ENCODE measurements at places on chromosomes 3 and 15.

- no peak for DNase-seq
Observed at GRCh38 chr3:112149136-112149535, 16.1 kb upstream of the GCSAM start.

DNA sequence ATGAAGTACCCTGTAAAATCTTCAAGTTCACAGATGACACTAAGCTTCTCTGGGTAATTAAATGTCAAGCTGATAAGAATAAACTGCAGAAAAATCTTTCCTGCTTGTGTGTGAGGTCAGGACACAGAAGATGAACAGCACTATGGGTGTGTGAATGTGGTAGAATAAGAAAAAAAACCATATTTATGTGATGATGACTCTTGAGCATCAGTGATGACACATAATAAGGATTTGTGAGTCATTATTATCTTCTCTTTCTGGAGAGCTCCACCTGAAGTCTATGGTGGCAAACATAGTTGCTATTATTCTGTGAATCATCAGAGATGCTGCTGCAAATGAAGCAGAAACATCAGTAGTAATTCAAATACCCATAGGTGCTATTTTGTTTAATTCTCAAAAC is 422.4 kb downstream of the DIPK2A start:
- no peak for DNase-seq

GRCh38 chr15:25446076-25446475 is 7.3 kb upstream of the UBE3A start:
- DNase-seq, result no peak

DNA sequence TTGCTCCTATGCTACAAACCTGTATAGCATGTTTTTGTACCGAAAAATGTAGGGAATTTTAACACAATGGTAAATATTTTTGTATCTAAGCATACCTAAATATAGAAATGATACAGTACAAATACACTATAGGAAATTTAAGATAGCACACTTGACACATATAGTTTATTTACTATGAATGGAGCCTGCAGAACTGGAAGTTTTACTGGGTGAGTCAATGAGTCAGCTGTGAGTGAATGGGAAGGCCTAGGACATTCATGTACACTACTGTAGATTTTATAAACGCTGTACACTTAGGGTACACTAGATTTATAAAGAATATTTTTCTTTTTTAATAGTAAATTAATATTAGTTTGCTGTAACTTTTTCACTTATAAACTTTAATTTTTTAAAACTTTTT is 707.7 kb upstream of the EPHA6 start:
- no peak for DNase-seq

GRCh38 chr3:112167758-112168157 is 34.7 kb upstream of the GCSAM start:
- DNase-seq, result no peak

DNA sequence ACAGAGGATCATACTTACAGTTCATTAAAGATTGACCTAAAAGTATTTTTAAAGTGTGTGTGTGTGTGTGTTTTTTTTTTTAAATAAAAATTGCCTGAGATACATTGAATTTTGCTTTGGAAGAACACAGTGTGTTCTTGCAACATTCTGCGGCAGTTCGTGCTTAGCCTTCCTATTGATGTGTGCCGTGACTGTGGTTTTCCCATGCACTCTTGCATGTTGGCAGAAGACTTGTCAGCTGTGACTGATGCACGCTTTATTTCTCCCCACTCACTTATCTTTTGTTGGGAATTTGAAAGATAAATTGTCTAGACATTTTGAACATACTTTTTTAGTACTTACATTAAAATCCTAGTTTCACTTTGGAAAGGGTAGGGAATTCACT is 136.3 kb upstream of the LRRFIP2 start:
- DNase-seq, result no peak

GRCh38 chr15:101458908-101459578 is 30.5 kb downstream of the PCSK6 start:
- DNase-seq, result peak; percentile 32

- peak; percentile 62 for DNase-seq
Observed at GRCh38 chr3:27166888-27167287, 202.3 kb downstream of the NEK10 start.

All from femur (tissue), 1 donor.